ENCODE measurements at places on chromosomes 7 and 10.

DNA sequence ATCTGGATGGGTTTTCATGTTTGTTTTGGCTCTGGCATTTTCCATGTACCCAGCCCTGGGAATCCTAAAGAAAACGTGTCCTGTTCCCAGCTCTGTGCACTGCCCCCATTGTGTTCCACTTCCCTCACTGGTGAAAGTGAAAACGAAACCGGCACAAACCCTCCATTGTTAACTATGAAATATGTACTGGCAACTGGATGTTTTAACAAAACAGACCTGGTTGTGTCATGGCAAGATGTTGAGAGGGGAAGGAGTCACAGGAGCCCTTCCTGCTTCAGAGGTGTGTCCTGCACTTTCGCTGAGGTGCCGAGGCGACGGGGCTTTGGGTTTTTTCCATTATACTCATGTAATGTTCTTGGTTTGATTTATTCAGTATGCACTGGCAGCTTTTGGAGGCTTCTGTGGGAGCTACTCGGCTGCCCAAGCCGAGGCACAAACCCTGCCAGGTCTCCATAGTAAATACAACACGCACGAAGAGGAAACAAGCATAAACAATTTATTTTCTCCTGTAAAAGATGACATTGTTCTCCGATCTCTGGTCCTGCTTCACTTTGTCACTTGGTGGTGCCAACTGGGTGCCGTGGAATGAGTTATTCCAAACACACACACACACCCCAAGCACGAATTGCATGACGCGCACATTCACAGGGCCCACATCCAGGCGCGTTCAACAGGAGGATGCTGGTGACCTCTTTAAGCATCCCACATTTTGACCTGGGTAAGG, 118.2 kb downstream of the CDK6 start:
- DNase-seq, result peak; percentile 31

DNA sequence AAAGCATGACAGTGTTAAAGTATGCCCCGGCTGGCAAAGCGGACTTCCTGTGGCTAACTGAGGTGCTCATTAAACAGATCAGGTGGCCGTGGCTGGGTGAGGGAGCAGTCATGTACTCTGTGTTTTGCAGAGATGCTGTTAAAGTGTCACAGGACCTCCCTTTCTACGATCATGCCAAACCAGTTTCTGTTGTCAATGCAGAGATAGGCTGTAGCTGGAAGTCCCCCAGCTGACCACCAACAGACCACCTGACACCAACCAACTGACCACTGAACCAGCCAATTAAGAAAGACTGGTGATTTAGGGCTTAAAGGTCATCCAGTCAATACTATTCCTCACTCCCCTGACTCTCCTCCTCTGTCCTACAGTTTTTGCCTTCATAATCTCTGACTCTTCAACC, 431.1 kb upstream of the LRGUK start:
- no peak for DNase-seq

DNA sequence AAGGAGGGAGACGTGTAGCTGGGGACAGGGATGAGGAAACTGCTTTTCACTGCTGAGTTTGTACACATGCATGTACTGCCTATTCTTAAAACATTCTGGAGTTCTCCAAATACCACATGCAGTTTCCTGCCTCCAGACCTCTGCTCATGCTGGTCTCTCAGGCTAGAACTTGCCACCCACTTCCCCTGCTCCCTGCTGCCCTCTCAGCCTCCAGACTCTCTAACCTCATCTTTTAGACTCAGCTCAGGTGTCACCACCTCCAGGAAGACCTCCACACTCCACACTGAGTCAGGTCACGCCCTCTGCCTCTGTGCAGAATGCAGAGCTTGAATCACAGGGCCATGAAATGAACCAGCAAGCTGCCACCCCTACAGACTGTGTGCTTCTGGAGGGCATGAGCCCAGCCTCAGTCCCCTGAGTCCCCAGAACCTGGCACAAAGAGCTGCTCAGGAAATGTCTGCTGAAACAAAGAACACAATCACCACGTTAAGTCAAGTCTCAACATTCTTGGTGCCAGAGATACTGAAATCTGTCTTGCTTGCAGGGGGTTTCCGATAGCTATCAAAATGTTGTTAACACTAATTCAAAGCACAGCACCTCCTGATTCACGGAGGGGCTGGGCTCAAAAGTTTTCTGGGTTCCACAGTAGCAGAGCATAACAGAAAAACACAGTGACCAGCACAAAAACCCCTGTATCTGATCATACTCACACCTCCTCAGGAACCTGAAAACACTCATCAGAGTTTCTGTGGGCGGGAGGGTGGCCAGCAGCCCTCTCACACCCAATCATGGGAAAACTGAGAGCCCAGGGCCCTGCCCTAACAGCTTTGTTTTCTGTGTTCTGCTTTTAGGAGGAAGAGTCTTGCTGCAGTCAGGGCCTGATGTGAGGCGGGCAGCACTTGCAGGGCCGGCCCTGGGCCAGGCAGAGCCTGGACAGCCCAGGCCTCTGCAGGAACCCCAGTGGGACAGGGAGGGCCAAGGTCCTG, 21.1 kb downstream of the FAM53B start:
- no peak for DNase-seq

GRCh38 chr10:124138195-124138882, 44.9 kb upstream of the CHST15 start:
- no peak for DNase-seq

GRCh38 chr10:128028508-128029289, 97.5 kb downstream of the MKI67 start:
- DNase-seq, result no peak

DNA sequence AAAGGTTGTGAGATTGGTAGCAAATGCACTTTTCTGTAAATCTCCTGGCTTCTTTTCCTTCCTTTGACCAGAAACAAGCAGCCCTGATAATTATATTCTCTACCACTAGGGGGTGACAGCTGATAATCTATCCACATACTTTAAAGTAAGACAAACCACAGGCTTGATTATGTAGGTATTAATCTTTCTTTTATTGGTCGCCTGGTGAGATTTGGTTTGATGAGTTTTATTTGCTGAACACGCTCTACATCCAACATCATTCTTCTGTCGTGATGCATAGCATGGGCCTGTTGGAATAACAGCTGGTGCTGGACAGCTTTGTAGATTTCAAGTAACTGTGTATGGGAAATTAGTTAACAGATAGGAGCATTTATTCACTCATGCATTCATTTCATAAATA, 63.5 kb downstream of the ZNF365 start:
- DNase-seq, result no peak

DNA sequence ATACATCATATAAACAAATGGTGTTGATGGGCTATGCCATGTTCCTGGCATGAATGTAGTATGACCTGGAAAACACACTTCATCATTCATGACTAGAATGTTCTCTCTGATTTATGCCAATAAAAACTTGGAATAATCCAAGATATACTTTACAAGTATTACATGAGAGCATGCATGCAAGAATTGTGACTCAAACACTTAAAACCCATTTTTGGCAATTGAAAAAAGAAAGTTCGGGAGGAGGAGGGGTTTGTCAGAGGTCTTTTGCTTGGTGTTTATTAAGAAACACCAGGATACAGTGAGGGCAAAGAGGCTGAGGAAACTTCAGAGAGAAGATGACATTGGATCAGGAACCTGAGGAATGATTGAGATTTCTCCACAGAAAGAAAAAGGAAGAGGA, 10.2 kb upstream of the CUL1 start:
- DNase-seq, result no peak

- no peak for DNase-seq
These were observed 222.6 kb upstream of the NFE2L3 start for GRCh38 chr7:25929448-25929847.

- DNase-seq, result no peak
These were observed 6.2 kb downstream of the STEAP4 start for GRCh38 chr7:88300401-88300945.

DNA sequence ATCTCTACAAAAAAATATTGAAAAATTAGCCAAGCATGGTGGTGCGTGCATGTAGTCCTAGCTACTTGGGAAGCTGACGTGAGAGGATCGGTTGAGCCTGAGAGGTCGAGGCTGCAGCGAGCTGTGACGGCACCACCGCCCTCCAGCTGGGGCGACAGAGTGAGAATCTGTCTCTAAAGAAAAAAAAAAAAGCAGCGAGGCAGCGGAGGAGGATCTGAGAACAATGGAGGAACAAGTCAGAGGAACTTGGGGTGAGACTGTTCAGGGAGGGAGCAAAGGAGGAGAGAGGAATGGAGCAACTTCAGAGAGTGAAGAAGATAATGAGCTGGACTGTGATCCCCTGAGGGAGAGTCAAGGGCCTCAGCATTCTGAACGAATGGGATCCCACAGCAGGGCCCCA, 85.4 kb downstream of the MKX start:
- no peak for DNase-seq

DNA sequence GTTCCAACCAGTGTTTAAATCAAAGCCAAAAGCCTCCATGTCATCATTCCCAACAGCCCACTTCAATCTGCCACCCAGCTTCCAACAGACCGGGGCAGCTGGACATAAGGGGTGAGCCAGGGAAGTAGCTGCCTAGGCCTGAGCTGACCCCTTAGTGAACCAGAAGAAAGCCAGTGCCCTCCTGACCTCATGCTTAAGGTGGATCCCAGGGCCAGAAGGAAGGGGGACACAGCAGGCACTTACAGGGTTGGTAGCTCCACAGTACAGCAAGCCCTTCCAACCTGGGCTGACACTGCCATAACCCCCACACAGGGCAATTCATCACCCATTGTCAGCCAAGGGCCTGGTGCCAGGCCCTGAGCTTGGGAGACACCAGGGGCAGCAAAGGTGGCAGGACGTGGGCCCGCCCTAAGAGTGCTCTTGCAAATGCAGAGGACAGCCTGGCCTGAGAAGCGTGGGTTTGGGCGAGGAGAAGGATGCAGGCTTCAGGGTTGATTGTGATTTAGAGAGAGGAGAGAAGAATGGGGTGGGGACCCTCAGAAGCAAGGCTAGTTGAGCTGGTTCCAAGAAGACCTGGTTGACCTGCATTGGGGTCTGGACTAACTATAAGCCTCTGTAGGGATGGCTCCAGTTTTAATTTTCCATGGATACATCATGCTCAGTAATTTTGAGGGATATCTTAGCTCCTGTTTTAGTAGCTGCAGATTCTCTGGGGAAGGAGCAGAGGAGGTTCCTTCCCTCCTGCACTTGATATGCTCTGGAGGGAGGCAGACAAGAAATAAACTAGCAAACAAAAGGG, 3.1 kb upstream of the CYP26A1 start:
- DNase-seq, result no peak

DNA sequence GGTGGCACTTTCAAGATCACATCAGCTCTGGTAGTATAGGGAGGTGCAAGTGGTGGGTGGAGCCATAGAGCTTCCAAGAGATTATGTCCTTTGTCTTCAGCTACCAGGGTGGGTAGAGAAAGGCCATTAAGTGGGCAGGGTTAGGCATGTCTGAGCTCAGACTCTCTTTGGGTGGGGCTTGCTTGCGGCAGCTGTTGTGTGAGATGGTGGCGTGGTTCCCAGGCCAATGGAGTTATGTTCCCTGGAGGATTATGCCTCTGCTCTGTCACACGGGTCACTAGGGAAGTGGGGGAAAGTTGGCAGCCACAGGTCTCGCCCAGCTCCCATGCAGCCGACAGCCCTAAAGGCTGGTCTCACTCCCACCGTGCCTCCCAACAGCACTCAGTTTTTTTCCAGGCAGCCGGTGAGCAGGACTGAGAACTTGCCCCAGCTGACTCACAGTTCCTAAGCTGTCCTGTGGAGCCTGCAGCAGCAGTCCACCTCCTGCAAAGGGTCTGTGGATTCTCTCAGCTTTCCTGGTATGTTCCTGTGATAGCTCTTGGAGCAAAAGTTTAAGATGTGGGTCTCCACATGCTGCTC, 459.0 kb downstream of the SH2D4B start:
- no peak for DNase-seq

DNA sequence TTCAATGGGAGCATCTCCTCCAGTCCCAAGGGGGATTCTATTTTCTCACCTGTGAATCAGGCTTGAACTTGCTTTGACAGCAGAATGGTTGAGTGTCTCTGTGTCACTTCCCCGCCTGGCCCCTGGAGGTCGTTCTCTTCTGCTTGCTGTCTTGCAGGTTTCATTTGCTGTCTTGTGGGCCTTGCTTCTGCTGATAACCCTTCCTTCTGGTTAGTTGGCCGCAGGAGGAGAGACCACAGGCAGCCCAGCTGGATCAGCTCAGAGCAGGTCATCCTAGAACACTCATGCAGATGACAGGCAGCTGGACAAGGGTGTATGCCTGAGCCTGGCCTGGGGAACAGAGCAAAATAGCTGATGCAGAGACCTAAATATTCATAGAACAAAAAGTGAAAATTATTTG, 344.2 kb upstream of the ADARB2 start:
- DNase-seq, result no peak

GRCh38 chr10:58813573-58813972, 300.9 kb downstream of the BICC1 start:
- DNase-seq, result no peak

- no peak for DNase-seq
These were observed 66.5 kb downstream of the UBE2H start for GRCh38 chr7:129886167-129886817.

- no peak for DNase-seq
These were observed 10.3 kb downstream of the LRMDA start for GRCh38 chr10:75441682-75442081.

- no peak for DNase-seq
These were observed 590.4 kb upstream of the PFKP start for GRCh38 chr10:2476812-2477553.

DNA sequence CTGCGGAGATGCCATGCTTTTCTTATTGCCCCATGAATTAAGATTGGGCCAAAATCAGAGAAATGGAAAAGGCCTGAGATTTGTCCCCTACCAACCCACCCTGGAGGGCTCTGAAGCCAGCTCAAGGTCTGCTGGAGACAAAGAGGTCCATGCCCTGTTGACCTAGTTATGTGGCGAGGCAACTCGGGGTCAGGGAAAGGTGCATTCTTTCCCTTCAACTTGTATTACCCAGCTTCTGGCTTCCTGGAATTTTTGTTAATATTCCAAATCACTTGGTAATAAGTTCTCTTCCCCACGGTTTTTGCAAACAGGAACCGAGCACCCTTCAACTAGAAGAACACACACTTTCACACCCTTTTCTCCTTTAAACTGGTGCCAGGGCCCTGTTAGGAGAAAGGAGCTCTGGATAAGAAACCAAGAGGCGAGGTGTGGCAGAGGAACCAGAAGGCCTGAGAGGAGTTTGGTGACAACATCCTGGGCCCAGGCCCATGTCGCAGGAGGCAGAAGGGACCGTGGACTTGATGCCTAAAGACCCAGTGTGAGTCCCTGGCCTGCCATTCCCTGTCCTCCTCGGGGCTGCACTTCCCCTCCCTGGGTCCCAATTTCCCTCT, 12.5 kb upstream of the SFRP5 start:
- no peak for DNase-seq

- no peak for DNase-seq
These were observed at the start of gene PRSS58 for GRCh38 chr7:142257958-142258357. PRSS58 (minus strand) TSS chr7:142258058; CDS start chr7:142257707, 351 bp downstream.

DNA sequence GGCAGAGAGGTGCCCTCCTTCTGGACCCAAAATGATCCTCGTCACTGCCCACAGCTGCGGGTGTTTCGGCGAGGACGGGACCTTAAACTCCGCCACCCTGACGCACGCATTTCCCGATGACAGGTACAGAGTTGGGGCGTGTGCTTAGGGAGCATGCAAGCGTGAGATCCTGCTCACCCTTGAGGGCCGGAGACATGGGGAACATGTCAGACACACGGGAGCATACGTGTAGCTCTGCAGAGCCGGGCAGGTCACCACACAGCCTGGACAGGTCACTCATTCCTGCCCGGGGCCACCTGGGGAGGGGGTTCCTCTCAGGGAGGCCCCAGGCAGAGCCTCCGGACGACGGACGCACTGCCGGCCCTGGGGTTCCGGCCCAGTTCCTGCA, 57.6 kb upstream of the PDGFA start:
- DNase-seq, result no peak
